RPMI7951 (cell line): ENCODE measurements at places on chromosomes 7 and 10. TPM values are rescaled to one million over a fixed set of nuclear protein-coding genes. Genes with fewer than 3 reads are reported as not detected.

Gene MOSPD3
- 19.7 and 28.7 TPM in 2 replicates for total RNA-seq

Gene MEST
- total RNA-seq, result 21.5 and 22.6 TPM in 2 replicates

Gene NT5C2
- 24.1 and 26.9 TPM in 2 replicates for total RNA-seq

Gene PNLIPRP1
- total RNA-seq, result not detected in 2 replicates

Gene EVX1
- total RNA-seq, result not detected in 2 replicates

Gene LRMDA
- 7.9 and 11.7 TPM in 2 replicates for total RNA-seq

Gene C10orf71
- total RNA-seq, result not detected in 2 replicates

Gene NKX6-2
- total RNA-seq, result not detected in 2 replicates

Gene SFTPA2
- not detected in 2 replicates for total RNA-seq

Gene CLRN3
- total RNA-seq, result not detected in 2 replicates

Gene PUS7
- total RNA-seq, result 20.1 and 21.0 TPM in 2 replicates

Gene ZRANB1
- 10.8 and 12.4 TPM in 2 replicates for total RNA-seq

Gene ANXA8
- total RNA-seq, result 0.12 and 0.29 TPM in 2 replicates

Gene CCSER2
- 14.5 and 16.9 TPM in 2 replicates for total RNA-seq

Gene PHKG1
- total RNA-seq, result 0.39 and 0.96 TPM in 2 replicates

Gene SNCG
- 0.59 and 1.6 TPM in 2 replicates for total RNA-seq

Gene ADCYAP1R1
- 0.10 TPM in 1 of 2 replicates, not detected in the other for total RNA-seq

Gene TIAL1
- 33.2 and 45.2 TPM in 2 replicates for total RNA-seq

Gene WEE2
- total RNA-seq, result not detected in 2 replicates

Gene SRGN
- total RNA-seq, result 333 and 345 TPM in 2 replicates

Gene GPR141
- total RNA-seq, result not detected in 2 replicates

Gene UCN3
- total RNA-seq, result not detected in 2 replicates

Gene EPDR1
- 31.6 and 35.1 TPM in 2 replicates for total RNA-seq

Gene SPDYE8
- not detected in 2 replicates for total RNA-seq

Gene ACHE
- not detected in 2 replicates for total RNA-seq

Gene AHR
- 96.6 and 113 TPM in 2 replicates for total RNA-seq

Gene TRIM73
- total RNA-seq, result under 0.01 and 0.29 TPM in 2 replicates

Gene EGR2
- total RNA-seq, result 2.3 and 5.9 TPM in 2 replicates

Gene ENO4
- total RNA-seq, result not detected in 2 replicates

Gene SEMA3C
- 111 and 119 TPM in 2 replicates for total RNA-seq

Gene LFNG
- total RNA-seq, result 19.1 and 28.5 TPM in 2 replicates
